ENCODE measurements at places on chromosomes 5 and 9. TPM values are rescaled to one million over a fixed set of nuclear protein-coding genes. Genes with fewer than 3 reads are reported as not detected.

GRCh38 chr5:72140711-72141110 lies 33.4 kb downstream of the MAP1B start:
- H3K36me3 ChIP-seq: no peaks in the 10 kb centered on the region
- DNase-seq: no peak
- no peaks in the 10 kb centered on the region for H3K4me1 ChIP-seq
- H3K27ac ChIP-seq: no peak overlapping the region
- no peaks in the 10 kb centered on the region for H3K27me3 ChIP-seq

DNA sequence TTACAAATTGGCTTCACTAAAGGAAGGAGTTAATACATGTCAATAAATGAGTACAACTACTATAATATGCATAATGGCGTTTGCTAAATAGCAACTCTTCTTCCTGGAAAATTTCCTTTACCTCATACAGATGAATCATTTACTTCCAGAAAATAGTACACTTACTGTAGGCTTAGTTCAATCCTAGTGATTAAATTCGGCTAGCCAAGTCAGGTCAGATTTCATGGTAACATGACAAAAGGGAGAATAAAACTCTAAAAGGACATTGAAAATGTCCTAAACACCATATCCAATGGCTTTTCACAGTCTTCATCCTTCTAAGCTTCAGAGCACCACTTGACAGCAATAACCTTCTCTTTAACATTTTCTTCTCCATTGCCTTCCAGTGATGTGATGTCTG lies 42.1 kb upstream of the ZFAND5 start:
- no peak overlapping the region for H3K27ac ChIP-seq
- H3K4me3 ChIP-seq: no peak overlapping the region
- no peaks in the 10 kb centered on the region for H3K36me3 ChIP-seq
- DNase-seq: no peak

DNA sequence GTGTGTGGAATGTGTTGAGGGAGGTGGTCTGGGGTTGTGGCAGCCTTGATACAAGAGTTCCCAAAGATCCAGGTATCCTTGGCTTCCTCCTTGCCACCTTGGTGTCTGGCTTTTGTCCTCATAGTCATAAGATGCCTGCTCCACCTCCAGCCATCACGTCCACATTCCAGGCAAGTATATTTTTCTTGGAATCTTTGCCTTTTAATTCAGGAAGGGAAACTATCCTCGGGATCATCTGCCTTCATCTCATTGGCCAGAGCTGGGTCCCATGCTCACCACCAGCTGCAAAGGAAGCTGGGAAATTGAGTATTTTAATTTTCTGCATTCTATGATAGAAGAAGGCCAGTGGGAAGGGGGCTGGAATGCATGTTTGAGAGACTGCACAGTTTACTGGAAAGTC lies 186.7 kb downstream of the C9orf50 start:
- H3K27ac ChIP-seq: no peak overlapping the region
- H3K4me3 ChIP-seq: no peak overlapping the region
- no peaks in the 10 kb centered on the region for H3K27me3 ChIP-seq

GRCh38 chr5:50606179-50606578 lies 60.3 kb upstream of the PARP8 start:
- H3K4me3 ChIP-seq: no peak overlapping the region
- no peaks in the 10 kb centered on the region for H3K27me3 ChIP-seq
- DNase-seq: no peak
- H3K4me1 ChIP-seq: no peaks in the 10 kb centered on the region
- H3K36me3 ChIP-seq: no peaks in the 10 kb centered on the region

DNA sequence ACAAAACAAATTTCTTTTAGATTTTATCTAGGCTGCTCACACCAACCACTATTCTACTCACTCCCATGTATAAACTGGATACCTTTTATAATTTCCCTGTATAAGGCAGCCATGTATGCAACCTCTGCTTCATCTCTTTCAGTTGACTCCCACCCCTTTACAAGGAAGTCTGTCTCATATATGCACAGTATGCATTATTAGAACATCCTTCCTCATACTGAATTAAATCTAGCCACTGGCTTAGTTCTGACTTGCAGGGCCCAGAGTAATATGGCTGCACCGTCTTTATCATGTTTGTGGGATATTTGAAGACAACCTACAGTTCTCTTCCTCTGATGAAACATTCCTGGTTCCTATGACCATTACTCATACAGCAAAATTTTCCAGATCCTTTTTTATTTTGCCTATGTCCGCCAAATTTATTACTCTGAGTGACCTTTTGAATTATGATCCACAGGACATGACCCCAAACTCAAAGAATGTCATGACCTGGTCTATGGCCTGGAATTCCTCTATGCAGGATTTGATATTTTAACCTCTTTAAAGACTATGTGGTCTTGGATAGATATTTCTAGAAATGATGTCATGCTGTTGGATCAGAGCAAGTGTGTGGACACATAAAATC lies 76.6 kb upstream of the ITGA1 start:
- H3K27ac ChIP-seq: peak overlapping the region; percentile 48
- H3K36me3 ChIP-seq: no peaks in the 10 kb centered on the region
- DNase-seq: no peak
- no peaks in the 10 kb centered on the region for H3K27me3 ChIP-seq

GRCh38 chr5:123545506-123545905 lies 33.5 kb downstream of the CSNK1G3 start:
- H3K27ac ChIP-seq: no peak overlapping the region
- H3K27me3 ChIP-seq: no peaks in the 10 kb centered on the region
- DNase-seq: no peak
- no peaks in the 10 kb centered on the region for H3K36me3 ChIP-seq
- H3K4me3 ChIP-seq: no peak overlapping the region

- no peak for DNase-seq
- no peak overlapping the region for H3K4me3 ChIP-seq
- H3K27me3 ChIP-seq: no peaks in the 10 kb centered on the region
- no peaks in the 10 kb centered on the region for H3K4me1 ChIP-seq
- H3K27ac ChIP-seq: no peak overlapping the region
Measured at GRCh38 chr5:134732819-134733218, 5.5 kb upstream of the CAMLG start.

- no peak overlapping the region for H3K4me3 ChIP-seq
- no peak for DNase-seq
- H3K27me3 ChIP-seq: no peaks in the 10 kb centered on the region
- H3K36me3 ChIP-seq: peaks cover 6% of the 10 kb centered on the region
- no peaks in the 10 kb centered on the region for H3K4me1 ChIP-seq
Measured at GRCh38 chr9:97666907-97667686, 30.0 kb downstream of the XPA start.

DNA sequence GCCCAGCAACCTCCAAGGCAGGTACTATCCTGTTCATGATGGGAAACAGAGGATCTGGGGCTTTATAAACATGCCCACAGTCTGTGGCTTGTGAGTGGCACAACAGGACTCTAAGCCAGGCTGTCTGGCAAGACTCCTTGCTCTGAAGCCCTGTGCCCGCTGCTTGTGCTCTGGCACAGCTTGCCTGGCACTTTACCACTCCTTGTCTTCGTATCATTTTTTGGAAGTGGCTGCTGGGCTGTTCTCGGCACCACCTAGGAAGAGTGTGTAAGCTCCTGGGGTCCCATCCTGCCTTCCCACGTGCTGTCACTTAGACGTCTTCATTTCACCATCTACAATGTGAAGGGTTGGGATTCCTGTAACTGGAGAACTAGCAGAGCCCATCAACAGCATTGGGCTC lies 59.3 kb upstream of the GLRX start:
- no peaks in the 10 kb centered on the region for H3K36me3 ChIP-seq
- H3K27me3 ChIP-seq: no peaks in the 10 kb centered on the region
- no peak for DNase-seq
- H3K4me3 ChIP-seq: no peak overlapping the region
- H3K27ac ChIP-seq: no peak overlapping the region
- no peaks in the 10 kb centered on the region for H3K4me1 ChIP-seq

- no peak overlapping the region for H3K27ac ChIP-seq
- peak overlapping the region; percentile 19 for H3K4me3 ChIP-seq
- H3K4me1 ChIP-seq: peaks cover 4% of the 10 kb centered on the region
Measured at GRCh38 chr9:21402386-21403251, 6.3 kb upstream of the IFNA8 start.

DNA sequence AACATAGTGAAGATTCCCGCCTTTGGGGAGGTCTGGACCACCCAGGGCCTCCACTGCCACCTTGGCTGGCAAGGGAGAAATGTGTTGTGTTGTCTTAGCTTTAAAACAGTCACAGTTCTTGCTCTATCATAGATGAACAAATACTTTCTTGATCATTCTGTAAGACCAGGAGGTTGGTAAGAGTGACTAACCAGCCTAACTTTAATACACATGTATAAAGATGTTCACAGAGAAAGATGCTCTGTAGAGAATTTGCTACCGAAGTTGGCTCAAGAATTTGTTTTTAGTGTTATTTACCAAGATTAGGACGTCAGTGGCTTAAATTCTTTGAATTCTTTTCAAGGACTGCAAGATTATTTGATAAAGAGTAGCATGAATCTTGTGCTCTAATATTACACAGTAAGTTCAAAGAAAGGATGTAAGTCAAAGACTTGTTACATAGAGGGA lies 28.4 kb downstream of the GLRX start:
- no peaks in the 10 kb centered on the region for H3K36me3 ChIP-seq
- no peaks in the 10 kb centered on the region for H3K27me3 ChIP-seq
- no peak overlapping the region for H3K27ac ChIP-seq
- no peak overlapping the region for H3K4me3 ChIP-seq
- no peak for DNase-seq
- H3K4me1 ChIP-seq: no peaks in the 10 kb centered on the region

- no peaks in the 10 kb centered on the region for H3K36me3 ChIP-seq
- H3K27me3 ChIP-seq: no peaks in the 10 kb centered on the region
- DNase-seq: no peak
- no peak overlapping the region for H3K27ac ChIP-seq
Measured at GRCh38 chr5:96432216-96433065, 607 bp downstream of the PCSK1 start.

GRCh38 chr9:27145143-27145542 lies 36.1 kb downstream of the TEK start:
- no peak for DNase-seq
- H3K27me3 ChIP-seq: no peaks in the 10 kb centered on the region
- no peaks in the 10 kb centered on the region for H3K4me1 ChIP-seq

- H3K4me3 ChIP-seq: no peak overlapping the region
- no peaks in the 10 kb centered on the region for H3K27me3 ChIP-seq
- no peak overlapping the region for H3K27ac ChIP-seq
- no peak for DNase-seq
Measured at GRCh38 chr9:114824110-114824509, 18.3 kb upstream of the TNFSF15 start.

DNA sequence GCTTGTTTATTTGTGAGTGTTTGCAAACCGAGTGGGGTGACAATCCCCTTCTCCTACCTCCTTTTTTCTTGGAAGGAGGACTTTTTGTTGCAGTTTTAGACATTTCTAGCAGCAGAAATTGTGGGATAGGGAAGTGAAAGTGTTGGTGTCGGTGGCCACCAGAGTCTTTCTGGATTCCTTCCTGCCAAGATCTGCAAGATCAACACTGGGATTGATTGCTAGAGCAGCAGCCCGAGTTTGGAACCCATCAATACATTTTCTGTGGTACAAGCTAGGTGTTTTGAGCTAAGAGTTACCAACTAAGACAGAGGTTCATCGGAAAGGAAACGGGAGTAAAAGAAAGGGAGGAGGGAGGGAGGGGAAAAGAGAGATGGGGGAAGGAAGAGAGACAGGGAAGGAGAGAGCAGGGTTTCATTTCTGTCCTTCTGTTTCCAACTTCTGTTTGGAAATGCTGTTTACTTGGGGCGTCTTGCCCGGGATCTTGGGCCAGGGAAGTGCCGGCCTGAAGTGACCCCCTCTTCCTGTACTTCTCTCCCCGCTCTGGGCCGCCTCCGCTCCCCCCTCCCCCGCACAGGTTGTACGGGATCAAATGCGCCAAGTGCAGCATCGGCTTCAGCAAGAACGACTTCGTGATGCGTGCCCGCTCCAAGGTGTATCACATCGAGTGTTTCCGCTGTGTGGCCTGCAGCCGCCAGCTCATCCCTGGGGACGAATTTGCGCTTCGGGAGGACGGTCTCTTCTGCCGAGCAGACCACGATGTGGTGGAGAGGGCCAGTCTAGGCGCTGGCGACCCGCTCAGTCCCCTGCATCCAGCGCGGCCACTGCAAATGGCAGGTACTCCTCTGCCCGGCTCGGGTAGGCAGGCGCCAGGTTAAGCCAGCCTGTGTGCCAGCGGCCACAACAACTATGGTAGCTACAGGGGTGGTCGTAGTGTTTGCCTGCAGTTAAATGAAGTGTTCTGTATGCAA lies 4.0 kb downstream of the ISL1 start:
- peaks cover 4% of the 10 kb centered on the region for H3K27me3 ChIP-seq
- no peak for DNase-seq
- peaks cover 13% of the 10 kb centered on the region for H3K4me1 ChIP-seq
- H3K4me3 ChIP-seq: peak overlapping the region; percentile 12
- H3K36me3 ChIP-seq: no peaks in the 10 kb centered on the region

- H3K27ac ChIP-seq: no peak overlapping the region
- H3K27me3 ChIP-seq: no peaks in the 10 kb centered on the region
- H3K4me1 ChIP-seq: no peaks in the 10 kb centered on the region
- no peak for DNase-seq
Measured at GRCh38 chr9:93979721-93980120, 24.6 kb upstream of the BARX1 start.

- no peak overlapping the region for H3K27ac ChIP-seq
- no peak overlapping the region for H3K4me3 ChIP-seq
- no peaks in the 10 kb centered on the region for H3K36me3 ChIP-seq
- DNase-seq: no peak
Measured at GRCh38 chr5:104084896-104085295, 522.3 kb upstream of the NUDT12 start.

- H3K27me3 ChIP-seq: no peaks in the 10 kb centered on the region
- no peaks in the 10 kb centered on the region for H3K4me1 ChIP-seq
- H3K36me3 ChIP-seq: no peaks in the 10 kb centered on the region
Measured at GRCh38 chr9:38263532-38263931, 129.0 kb upstream of the ALDH1B1 start.

The NR2F1 gene
- total RNA-seq: 4.6 TPM

The ANKS6 gene
- 23.3 TPM for total RNA-seq

The CNTLN gene
- total RNA-seq: 19.7 TPM

The ARAP3 gene
- total RNA-seq: 5.9 TPM

The FBP1 gene
- total RNA-seq: 33.4 TPM

The FAM200C gene
- 5.6 TPM for total RNA-seq

The SCGB3A1 gene
- total RNA-seq: 8.8 TPM

The CFAP77 gene
- not detected for total RNA-seq

The GPRIN1 gene
- total RNA-seq: 0.64 TPM

The PCDHGA12 gene
- total RNA-seq: 11.1 TPM

The PFN3 gene
- not detected for total RNA-seq

The HTR4 gene
- total RNA-seq: not detected

The OR1J2 gene
- not detected for total RNA-seq

The CCL27 gene
- total RNA-seq: not detected

The CSF1R gene
- 79.0 TPM for total RNA-seq

The SLC22A4 gene
- total RNA-seq: 1.3 TPM
